ENCODE measurements at places on chromosomes 6 and 20. TPM values are rescaled to one million over a fixed set of nuclear protein-coding genes. Genes with fewer than 3 reads are reported as not detected.

The SLC22A7 gene
- not detected for total RNA-seq

The HEBP2 gene
- total RNA-seq: 76.0 TPM

The UTRN gene
- 16.5 TPM for total RNA-seq

The SIRPB2 gene
- not detected for total RNA-seq

The COL12A1 gene
- 37.5 TPM for total RNA-seq

The TRIM31 gene
- total RNA-seq: not detected

The VSTM2L gene
- total RNA-seq: 4.0 TPM

The RBM24 gene
- total RNA-seq: 0.33 TPM

GRCh38 chr6:106763361-106763760 lies 134.0 kb downstream of the QRSL1 start:
- DNase-seq: no peak

DNA sequence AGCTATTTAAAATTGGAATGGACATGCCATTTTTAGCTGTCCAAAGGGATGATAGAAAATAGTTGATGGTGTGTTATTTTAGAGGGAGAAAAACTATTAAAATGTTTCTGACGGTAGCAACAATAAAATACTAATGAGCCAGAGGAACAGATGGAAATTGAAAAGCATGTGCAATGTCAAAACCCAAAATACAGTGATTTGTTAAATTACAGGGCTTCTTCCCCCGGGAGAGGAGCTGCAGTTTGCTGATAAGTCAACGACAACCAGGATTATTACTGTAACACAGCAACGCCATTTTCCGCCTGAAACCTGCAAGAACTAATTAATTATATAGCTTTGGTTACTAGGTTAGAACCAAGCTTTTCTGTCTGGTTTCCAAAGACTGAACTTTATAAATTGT lies 179.6 kb upstream of the SPTLC3 start:
- no peak for DNase-seq

- no peak for DNase-seq
These were observed 157.3 kb upstream of the STMND1 start for GRCh38 chr6:16944596-16944995.

GRCh38 chr20:34875642-34876405 lies 588 bp upstream of the ACSS2 start:
- DNase-seq: peak; percentile 98

GRCh38 chr6:133945158-133945557 lies 7.9 kb upstream of the TBPL1 start:
- peak; percentile 4 for DNase-seq

- DNase-seq: peak; percentile 33
These were observed 22.5 kb downstream of the SULF2 start for GRCh38 chr20:47762699-47763268.

DNA sequence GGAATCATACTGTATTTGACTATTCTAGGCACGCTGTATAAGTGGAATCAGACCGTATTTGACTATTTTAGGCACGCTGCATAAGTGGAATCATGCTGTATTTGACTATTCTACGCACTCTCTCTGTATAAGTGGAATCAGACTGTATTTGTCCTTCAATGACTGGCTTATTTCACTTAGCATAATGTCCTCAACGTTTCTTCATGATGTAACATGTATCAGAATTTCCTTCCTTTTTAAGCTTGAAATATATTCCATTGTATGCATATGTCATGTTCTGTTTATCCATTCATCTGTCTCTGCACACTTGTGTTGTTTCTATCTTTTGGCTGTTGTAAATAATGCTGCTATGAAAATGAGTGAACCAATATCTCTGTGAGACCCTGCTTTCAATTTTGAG lies 5.7 kb downstream of the CCDC170 start:
- no peak for DNase-seq

- DNase-seq: no peak
These were observed 426.6 kb upstream of the PLCB4 start for GRCh38 chr20:8642247-8642646.

GRCh38 chr20:43583982-43584432 lies 6.7 kb upstream of the IFT52 start:
- peak; percentile 79 for DNase-seq

DNA sequence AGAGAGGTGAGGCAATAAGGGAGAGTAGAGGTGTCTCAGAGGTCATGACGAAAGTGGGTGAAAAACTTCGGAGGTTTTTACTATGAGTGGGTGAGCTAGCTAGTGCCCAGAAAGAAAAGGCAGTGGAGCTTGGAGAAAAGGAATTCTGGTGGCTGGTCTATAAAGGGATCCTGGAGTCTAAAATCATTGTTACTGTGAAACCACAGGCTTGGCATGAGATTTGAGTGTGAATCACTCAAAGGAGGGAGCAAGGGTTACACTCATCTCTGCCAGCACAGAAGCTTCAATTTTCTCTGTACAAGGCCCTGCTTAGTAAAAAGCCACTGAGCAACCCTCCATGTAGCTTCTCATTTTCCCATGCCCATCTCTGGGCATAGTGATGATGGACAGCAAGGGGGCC lies 47.5 kb downstream of the CD83 start:
- DNase-seq: peak; percentile 72

- DNase-seq: peak; percentile 99
These were observed 44.9 kb upstream of the TLDC2 start for GRCh38 chr20:36830791-36831691.

- no peak for DNase-seq
These were observed 11.5 kb upstream of the CST7 start for GRCh38 chr20:24937579-24937978.

DNA sequence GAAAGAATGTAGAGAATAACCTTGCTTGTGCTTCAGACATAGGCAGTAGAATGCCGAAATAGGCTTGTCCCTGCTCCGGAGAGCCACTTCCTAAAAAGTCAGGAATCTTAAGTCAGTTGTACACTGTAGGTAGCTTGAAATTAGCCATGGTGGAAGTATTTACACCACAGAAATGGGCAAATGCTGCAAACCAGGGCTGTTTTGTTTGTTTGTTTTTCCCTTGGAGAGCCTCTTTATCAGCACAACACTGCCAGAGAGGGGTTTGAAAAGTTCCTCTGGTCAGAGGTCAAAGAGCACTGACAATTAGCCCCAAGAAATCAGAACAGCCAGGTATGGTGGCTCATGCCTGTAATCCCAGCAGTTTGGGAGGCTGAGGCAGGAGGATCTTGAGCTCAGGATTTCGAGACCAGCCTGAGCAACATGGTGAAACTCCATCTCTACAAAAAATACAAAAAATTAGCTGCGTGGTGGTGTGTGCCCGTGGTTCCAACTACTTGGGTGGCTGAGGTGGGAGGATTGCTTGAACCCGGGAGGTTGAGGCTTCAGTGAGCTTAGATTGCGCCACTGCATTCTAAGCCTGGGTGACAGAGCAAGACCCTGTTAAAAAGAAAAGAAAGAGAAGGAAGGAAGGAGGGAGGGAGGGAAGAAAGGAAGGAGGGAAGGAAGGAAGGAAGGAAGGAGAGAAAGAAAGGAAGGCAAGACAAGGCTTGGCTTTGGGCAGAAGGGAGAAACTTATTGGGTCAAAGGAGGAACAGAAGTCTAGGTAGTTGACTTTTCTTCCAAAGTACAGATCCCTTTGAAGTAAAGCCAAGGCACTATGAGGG lies 61.0 kb upstream of the ZMYND8 start:
- no peak for DNase-seq

DNA sequence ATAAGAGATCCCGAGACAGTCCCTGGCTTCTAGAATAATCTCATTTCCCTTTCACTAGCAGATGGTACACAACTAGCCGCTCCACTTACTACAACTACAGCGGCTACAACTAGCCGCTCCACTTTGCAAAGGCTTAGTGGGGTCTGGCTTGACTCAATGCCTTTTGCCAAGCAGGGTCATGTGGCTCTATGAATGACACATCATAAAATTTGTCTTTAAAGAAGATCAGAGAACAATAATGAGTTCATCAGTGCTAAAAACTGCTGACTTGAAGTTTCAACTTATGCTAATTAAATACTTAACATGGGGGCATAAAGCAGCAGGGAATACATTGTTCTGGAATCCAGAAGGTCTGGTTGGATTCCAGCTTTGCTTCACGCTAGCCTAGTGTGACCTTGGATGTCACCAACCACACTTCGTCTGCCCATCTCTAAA lies 2.0 kb upstream of the MICAL1 start:
- DNase-seq: no peak

DNA sequence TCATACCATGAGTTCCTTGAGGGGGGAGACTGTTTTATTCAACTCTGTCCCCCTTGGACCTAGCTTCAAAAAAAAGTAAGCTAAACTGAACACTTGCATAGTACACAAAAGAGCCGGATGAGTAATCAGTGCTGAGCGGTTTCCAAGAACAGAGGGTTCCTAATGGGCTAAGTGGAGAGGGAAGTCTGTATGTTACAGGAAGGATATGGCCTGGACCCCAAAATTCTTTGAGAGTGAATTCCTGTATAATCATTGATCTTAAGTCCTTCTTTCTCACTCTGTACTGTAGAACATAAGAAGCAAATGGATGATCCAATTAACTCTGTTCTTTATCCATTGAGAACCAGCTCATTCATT lies 324.7 kb upstream of the CNR1 start:
- peak; percentile 35 for DNase-seq

DNA sequence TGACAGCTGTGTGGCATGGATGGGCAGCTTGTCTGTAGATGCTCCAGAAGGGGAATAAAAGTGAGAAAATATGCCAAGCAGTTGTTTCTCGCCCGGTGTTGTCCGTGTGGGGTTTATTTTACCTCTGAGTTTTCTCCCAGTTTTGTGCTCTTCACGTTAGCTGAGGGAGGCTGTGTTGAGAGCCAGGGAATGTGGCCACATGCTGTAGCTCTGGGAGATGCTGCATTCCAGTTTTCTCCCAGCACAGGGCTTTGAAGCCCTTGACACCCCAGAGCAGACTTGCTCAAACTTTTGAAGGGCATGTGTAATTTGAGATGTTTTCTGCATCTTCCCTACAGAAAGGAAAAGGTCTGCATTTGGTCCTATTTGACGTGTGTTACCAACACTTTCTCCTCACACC lies 67.7 kb downstream of the RREB1 start:
- no peak for DNase-seq

DNA sequence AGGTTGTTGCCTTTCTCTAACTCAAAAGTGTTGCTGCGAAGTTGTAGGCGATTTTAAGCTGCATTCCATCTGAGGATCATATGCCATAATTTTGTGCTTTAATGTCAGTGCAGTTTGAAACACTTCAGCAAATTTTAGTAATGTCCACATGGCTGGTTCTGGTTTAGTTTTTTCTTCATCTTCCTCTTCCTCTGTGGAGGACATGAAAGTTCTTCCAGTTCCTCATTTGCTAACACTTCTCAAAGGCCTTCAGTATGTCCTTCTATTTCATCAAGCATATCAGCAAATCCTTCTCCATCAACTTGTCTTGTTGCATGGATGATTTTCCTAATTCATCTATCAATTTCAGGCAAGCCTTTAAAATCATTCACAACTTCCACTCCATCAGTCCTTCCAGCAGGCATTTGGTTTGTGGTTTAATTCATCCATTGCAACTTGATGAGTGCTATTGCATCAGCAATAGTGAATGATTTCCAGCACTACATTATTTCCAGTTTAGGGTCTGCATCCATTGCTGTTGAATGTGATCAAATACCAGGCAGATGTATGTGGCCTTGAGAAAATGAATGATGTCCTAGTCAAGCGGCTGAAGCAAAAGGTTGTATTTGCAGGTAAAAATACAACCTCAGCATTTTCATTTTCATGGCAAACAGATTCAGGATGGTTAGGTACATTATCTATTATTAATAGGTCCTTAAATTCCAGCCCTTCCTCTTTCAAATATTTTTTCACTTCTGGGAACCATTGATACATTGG lies 20.2 kb downstream of the SHLD1 start:
- DNase-seq: no peak

GRCh38 chr6:36722879-36723278 lies 25.3 kb downstream of the RAB44 start:
- DNase-seq: no peak

GRCh38 chr20:31603822-31604566 lies 1.1 kb upstream of the ID1 start:
- DNase-seq: peak; percentile 99

DNA sequence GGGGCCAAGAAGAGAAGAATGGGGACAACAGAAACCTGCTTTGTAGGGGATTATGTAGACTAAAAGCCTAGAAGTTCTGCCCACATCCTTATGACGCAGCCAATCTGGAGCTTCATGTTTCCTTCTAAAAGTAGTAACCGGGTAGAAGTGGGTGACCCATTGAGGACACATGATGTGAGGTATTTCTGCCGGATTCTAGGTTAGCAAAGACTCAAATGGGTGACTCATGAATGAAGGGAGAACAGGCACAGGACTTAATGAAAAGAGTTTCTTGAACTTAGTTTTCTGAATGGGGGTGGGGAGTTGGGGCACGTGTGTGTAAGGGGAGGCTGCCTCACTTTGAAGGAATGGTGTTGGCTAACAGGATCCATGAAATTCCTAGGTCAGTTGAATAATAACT lies 68.8 kb downstream of the CDS2 start:
- no peak for DNase-seq

DNA sequence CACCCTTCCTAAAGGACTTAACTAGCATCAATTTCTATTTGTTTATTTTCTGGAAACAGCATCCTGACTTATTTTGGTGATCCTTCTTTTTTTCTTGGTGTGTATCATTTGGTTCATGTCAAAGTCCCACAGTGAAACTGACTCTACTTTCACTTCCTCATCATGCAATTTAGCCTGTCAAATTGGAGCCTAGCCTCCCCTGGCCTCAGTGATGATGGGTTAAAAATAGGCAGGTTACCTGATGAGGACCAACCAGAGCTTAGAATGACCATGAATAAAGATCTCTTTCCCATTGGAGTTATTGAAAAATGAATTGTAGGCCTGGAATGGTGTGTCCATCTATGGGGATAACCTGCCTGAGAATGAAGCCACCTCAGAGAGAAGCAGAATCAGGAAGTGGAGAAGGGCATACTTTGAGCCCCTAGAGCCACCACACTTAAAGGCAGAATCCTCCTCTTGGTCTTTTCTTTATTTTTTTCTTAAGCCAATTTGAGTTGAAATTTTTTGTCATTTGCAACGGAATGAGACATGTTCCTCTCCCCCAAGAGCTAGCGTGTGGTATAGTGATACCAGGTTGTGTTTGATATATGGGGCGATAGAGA lies 105.6 kb downstream of the BTBD3 start:
- DNase-seq: no peak

GRCh38 chr6:115460913-115461312 lies 599.8 kb downstream of the FRK start:
- DNase-seq: no peak

GRCh38 chr6:71028877-71029252 lies 72.0 kb upstream of the B3GAT2 start:
- DNase-seq: no peak

Data from MG63 (cell line).